ENCODE measurements at places on chromosomes 3 and 15.

DNA sequence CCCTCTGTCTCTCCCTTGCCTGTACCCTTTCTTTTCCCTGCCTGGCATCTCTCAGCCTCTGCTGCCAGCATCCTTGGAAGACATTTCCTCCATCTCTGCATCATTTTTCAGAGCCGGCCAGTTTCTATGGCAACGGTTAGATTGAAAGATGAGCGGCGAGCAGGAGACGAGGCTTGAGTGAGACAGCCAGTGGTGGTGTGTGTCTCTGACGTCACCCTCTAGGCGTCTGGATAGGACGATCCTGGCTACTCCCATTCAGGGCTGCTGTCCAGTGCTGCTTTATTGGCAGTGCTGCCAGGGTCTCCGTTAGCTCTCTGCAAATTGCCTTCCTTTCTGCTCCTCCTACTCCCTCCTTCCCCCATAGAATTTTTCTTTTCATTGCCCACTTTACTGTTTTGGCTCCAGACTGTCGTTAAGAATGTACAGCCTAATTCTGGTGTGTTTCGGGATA, 57.9 kb downstream of the TRAK1 start:
- DNase-seq, result no peak

GRCh38 chr3:11814663-11815062, 32.0 kb downstream of the TAMM41 start:
- no peak for DNase-seq

DNA sequence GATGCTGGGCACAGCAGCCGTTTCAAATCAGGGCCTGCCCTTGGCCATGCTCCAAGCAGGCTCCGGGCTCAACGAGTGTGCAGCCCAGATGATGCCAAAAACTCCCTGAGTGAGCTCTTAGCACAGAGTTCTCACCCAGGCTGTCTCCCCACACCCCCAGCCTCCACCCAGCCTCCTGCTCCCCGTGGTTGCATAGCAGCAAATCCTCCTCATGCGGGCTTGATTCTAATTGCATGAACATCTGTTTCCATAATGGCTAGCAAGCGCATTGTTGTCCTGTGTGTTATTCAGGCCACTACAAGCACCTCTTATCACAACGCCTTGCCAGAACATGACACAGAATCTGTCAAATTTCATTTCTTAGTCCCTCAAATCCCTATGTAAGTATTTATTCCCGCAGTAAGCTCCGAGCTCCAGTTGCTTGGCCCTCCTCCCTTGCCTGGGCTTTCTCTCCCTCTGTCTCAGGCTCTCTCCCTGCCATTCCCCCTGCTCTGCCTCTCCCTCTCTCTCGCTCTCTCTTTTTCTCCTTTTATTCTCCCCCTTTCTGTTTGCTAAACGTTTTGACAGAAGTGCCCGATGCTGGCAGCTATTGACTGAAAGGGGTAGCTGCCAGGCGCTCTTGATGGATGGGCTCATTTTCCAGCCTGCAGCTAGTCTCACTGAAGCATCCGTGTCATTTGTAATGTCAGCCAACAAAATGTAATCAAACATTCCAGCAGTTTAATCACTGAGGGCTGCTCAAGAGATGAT, 306.5 kb downstream of the IL20RB start:
- no peak for DNase-seq

DNA sequence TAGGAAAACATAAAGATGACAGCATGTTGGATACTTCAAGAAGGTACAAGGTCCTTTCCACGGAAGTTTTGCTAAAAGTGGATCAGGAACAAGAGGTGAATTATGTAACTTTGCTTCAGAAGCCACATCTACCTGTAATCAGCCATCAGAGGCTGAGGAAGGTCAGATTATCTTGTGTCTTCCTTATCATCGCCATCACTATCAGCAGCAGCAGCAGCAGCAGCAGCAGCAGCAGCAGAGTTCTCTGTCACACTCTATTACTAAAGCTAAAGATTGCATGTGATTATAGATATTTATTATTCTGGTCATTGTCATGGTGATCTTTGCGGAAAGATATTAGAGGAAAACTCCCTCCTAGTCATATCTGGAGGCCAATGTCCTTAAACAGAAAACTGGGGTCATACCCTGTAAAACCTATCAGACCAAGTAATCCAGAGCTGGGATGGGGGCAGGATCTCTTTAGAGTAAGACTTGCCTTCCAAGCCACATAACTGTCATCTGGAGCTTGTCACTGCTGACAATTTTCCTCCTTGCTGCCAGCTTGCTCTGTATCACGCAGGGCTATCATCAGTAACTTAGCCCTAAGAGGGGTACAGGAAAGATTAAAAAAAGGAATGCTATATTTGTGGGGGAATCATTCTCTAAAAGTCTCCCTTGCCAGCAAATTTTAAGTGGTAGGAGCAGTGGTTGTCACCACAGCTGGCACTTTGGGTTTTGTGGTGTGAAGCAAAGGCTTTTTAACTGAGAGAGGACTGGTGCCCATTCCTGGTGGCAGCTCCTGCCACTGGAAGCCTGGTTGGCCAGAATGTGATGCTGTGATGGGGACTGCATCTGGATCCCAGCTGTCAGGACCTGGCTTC, 130.9 kb upstream of the RASGRP1 start:
- DNase-seq, result no peak

- DNase-seq, result no peak
Measured at GRCh38 chr3:194876403-194877095, 190.9 kb downstream of the FAM43A start.

GRCh38 chr15:52642386-52643361, 36.5 kb downstream of the ATOSA start:
- DNase-seq, result no peak

GRCh38 chr15:38612159-38612863, 47.7 kb upstream of the RASGRP1 start:
- DNase-seq, result no peak

- DNase-seq, result no peak
Measured at GRCh38 chr15:44132057-44132456, 63.0 kb downstream of the FRMD5 start.

GRCh38 chr15:71934446-71934845, 124.1 kb downstream of the NR2E3 start:
- no peak for DNase-seq

DNA sequence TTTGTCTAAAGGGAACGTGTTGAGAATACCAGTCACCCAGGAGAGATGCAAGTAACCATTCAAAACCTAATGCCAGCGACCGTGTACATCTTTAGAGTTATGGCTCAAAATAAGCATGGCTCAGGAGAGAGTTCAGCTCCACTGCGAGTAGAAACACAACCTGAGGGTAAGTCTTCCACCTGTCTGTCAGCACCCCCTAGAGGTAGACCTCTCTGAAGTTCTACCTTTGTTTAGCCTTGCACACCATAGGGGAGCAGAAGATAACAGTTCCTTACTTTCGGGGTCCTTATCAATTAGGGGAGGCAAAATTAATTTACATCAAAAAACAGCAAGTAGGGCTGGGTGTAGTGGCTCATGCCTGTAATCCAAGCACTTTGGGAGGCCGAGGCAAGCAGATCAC, 124.4 kb downstream of the HCN4 start:
- no peak for DNase-seq

- no peak for DNase-seq
Measured at GRCh38 chr3:81952141-81952540, 190.7 kb upstream of the GBE1 start.

DNA sequence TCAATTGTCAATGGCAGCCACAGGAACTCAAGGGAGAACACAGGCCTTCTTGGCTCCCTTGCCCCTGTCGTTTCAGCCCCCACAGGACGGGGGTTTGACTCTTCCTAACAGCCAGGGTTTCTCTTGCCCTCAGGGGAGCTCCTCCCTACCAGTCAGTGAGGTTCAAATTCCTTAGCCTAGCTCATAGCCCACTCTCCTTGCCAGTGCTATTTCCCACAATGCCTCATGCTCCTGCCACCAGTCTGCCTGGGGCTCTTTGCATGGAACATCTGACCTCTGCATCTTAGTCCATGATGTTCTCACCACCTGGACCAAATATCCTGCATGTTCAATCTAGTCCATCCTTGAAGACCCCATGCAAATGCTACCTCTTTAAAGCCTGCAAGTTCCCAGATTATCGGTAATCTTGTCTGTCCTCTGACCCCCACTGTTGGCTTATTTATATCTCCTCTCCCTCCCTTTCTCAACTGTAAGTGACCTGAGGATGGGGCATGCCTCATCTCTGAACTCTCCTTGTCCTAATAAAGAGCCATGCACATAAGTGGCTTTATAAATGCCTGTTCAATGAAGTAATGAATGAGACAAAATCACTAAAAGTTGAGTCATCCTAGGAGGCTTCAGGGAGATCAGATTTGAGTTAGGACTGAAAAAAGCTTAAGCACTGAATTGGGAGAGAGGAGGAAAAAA, 78.0 kb downstream of the MYO1E start:
- no peak for DNase-seq

DNA sequence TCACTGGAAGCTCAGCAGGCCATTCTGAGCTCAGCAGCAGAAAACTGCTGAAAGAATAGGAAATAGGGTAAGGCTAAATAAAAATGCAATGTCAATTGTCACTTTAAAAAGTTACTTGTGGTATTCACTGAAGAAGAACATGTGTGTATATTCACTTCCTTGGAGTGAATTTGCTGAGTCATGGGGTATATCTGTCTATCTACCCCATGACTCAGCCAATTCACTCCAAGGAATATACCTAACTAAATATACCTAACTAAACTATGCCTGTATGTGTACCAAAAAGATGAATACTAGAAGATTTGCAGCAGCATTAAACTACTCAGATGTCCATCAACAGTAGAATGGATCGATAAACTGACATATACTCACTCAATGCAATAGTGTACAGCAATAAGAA, 69.5 kb upstream of the KCNAB1 start:
- no peak for DNase-seq

DNA sequence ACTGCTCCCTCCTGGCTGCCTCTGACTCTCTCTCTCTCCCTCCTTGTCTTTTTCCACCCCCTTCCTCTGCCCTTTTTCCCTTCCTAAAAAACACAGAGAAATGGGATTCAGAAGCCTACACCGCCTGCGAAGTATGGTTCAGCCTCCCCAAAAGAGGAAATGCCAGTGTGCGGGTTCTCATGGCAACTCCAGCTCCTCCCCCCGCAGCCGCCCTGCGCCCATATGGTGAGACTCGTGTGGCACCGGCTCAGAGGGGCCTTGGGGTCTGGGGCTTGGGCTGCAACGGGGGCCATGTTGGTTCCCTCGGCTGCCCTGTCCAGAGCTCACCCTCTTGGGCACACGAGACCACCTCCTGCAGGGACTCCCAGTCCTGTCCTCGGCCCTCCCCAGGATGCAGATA, 23.6 kb upstream of the LINGO1 start:
- no peak for DNase-seq

DNA sequence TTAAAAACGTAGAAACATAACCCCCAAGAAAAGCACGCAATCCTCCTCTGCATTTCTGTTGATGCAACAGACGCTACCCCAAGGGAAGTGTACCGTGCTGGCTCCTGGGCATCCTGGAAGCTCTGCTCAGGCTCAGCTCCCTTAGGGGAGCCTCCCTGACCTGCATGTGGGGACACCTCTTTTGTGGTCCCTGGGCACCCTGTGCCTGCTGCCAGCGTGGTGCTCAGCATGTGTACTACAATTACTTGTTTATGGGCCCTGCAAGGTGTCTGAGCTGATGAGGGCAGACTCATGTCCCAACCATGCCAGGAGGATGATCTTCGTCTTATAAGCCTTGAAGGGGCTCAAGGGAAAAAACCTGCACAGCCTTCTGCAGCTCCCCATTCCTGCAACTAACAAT, 18.3 kb downstream of the EHD4 start:
- no peak for DNase-seq

DNA sequence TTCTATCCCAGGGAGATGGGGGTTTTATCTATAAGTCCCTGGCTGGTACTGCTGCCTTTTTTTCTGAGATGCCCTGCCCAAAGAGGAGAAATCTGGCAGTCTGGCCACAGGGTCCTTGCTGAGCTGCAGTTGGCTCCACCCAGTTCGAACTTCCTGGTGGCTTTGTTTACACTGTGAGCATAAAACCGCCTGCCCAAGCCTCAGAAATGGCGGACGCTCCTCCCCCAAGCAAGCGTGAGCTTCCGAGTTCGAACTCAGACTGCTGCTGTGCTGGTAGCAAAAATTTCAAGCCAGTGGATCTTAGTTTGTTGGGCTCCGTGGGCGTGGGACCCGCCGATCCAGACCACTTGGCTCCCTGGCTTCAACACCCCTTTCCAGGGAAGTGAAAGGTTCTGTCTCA, 126.8 kb upstream of the SUCLG2 start:
- DNase-seq, result no peak

DNA sequence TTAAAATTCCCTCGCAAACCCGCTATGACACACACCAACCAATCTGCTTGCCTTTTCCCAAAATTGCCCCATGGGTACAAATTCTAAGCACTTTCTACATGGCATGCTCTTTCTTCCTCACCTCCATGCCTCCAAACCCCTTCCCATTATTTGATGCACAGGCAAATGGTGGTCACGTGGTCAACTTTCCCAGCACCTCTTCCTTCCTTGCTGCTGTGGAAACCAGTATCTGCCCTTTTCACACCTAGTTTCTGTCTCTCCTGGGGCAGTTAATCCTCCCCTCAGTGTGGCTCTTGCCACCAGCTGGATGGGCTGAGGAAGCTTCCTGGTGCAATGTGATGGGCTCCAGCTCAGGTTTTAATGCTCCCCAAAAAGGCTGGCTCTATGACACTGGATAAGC, 38.4 kb upstream of the ST8SIA2 start:
- DNase-seq, result no peak

- no peak for DNase-seq
Measured at GRCh38 chr3:106403371-106404145, 534.7 kb upstream of the CBLB start.

DNA sequence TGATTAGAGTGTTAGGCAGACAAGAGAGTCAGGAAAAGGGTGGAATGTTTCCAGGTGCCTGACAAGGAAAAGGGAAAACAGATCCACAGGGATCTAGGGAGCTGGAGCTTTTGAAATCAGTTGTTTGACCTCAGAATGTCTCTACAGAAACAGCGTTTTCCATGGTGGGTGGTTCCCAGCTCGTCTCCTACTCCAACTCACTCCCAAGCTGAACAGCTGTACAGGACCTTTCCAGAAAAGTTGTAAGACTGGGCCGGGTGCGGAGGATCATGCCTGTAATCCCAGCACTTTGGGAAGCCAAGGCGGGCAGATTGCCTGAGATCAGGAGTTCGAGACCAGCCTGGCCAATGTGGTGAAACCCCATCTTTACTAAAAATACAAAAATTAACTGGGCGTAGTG, 55.7 kb upstream of the RYK start:
- no peak for DNase-seq

GRCh38 chr3:128385080-128385832, 81.4 kb downstream of the DNAJB8 start:
- no peak for DNase-seq

DNA sequence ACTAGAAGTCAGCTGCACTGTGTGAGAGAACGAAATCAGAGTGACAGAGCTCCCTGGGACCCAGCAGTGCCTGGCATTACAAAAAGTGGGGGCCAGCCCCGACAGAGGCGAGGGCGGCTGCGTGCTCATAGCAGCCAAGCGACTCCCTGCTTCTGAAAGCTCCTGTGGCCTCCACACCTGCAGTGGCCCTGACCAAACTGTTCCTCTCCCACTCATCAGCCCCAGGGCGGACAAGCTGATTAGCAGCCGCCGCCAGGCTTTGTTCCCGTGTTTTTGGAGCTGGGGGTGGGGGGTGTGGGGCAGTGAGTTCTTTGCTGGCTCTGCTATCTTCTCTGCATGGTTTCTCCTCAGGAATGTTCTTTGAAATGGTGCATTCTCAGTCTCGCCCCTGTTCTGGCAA, 58.1 kb downstream of the DGKG start:
- DNase-seq, result no peak
